Stimulated activated CD4-positive, alpha-beta T cell treated with anti-CD3 and anti-CD28 coated beads, Interleukin-4, amount 100 ng/mL, for 1 hour (primary cell): ENCODE measurements at places on chromosomes 5 and 9.

GRCh38 chr9:76926324-76926741, 20.4 kb upstream of the PRUNE2 start:
- no peak for DNase-seq

DNA sequence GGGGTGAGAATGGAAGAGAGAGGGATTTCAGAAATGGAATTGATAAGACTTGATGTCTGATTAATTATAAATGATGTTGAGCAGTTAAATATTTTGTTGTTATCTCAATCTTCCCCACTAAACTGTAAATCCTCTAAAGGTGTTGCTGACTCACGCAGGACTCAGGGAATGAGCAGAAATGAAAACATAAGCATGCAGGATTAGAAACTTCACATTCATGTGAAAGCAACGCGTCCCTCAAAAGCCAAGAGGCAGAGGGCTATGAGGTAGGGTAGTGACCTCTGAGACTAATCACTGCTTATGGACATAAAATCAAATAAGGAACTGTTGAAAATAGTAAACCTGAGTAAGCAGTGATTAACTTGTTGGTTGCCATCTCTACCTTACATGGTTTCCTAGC, 21.1 kb downstream of the ADAMTSL1 start:
- no peak for DNase-seq

DNA sequence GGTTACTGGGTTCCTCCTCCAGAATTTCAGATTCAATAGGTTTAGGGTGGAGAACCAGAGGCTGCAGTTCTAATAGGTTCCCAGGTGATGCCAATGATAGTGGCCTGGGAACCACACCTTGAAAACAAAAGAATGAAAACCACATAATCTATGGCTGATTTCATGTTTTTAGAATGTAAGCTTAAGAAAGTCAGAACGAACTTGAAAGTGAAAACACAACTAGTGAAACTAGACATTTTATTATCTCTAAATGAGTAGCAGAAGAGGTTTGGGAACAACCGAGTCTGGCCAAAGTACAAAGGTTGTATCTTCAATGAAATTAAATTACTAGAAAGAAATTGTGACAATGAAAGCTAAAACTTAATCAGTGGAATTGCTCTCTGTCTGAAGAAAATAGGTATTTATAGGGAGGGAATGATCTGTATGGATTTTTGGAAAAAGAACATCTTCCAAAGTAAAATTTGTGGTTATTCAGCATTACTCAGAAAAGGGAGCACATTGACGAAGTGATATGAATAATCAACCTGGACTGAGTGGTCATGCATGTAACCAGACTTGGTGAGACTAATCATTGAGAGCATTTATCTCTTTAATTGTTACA, 24.9 kb upstream of the CEP120 start:
- no peak for DNase-seq

DNA sequence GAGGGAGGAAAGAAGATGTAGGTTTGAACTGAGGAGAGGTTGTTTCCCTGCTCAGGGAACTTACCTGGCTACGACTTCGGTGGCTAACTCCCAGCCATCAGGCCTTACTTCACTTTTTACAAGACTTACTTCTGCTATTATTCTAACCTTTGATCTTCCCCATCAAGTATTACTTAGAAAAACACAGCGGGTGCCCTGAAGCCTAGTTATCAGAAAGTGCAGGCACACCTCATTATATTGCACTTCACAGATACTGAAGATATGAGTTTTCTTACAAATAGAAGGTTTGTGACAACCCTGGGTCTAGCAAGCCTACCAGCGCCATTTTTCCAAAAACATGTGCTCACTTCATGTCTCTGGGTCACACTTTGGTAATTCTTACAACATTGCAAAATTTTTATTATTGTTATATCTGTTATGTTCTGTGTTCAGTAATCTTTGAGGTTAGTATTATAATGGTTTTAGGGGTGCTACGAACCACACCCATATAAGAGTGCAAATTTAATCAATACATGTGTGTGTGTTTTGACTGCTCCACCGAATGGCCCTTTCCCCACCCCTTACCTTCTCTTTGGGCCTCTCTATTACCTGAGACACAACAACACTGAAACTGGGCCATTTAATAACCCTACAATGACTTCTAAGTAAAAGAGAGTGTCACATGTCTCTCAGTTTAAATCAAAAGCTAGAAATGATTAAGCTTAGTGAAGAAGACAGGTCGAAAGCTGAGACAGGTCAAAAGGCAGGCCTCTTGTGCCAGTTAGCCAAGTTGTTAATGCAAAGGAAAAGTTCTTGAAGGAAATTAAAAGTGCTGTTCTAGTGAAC, 2102.7 kb upstream of the WWC1 start:
- DNase-seq, result no peak

GRCh38 chr5:176954050-176954449, 52.5 kb downstream of the UIMC1 start:
- no peak for DNase-seq

DNA sequence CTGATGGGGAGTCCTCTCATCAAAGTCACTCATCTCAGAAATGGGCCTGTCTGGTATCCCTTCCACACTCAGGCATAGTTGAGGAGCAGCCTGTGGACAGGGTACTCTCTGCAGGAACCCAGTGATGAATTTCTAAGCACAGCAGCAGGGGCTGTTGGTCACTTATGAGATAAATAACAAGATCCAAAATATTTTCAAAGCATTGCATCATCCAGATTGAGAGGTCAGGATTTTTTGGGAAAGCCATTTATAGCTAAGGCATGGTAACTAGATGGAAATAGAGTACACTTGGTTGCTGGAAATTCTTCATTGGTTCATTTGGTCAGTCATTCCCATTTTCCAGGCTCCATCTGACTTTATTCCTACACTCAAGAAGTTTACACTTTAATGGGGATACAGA, 246.8 kb upstream of the RAI14 start:
- DNase-seq, result no peak

DNA sequence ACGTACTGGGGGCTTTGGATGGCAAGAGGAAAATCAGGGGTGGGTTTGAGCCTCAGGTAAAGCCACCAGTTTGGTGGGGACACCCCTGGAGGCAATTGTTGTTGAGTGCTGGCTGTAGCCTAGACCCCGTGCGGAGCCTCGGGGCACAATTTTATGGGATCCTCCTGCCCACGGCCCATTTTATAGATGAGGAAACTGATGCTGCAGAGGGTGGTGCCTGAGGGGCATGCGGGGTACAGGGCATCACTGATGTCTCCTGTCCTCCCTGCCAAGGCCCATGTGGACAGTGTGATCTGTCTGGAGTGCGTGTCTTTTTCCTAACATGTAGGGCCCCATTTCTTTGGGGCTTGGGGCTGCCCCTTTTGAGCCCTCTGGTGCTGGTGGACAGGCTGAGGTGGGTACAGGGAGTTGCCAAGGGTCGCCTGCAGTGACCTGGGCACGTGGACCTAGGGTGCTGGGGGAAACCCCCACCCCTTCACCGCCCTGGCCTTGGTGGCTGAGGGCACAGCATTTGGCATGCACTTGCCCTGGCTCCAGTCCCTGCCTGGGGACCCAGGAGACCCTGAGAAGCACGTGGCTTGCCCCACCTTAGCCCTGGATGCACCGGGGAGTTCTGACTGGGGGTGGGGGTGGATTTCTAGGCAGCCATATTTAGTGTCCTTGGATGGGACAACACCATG, 22.1 kb downstream of the WNK2 start:
- no peak for DNase-seq

- DNase-seq, result no peak
Observed at GRCh38 chr5:3596857-3597166, 1.2 kb downstream of the IRX1 start.

- DNase-seq, result peak; percentile 2
Observed at GRCh38 chr9:101486693-101487442, 46.8 kb upstream of the RNF20 start.

DNA sequence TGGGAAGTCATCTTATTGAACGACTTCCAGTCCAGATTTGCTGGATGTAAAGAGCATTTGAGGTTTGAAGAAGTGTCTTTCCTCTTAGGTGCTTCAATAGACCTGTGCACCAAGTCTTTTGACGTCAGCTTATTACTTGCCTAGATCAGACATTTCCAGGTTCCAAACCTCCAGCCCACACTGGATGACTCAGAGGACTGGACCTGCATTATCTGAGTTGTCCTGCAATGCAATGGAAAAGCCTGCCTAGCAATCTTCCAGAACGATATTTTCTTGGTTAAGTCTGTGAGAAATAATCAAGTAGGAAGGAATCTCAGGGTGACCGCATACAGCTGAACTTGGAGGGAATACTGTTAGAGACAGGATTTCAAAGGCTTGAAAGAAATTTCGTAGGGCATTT, 147.2 kb upstream of the MOCS2 start:
- DNase-seq, result no peak

DNA sequence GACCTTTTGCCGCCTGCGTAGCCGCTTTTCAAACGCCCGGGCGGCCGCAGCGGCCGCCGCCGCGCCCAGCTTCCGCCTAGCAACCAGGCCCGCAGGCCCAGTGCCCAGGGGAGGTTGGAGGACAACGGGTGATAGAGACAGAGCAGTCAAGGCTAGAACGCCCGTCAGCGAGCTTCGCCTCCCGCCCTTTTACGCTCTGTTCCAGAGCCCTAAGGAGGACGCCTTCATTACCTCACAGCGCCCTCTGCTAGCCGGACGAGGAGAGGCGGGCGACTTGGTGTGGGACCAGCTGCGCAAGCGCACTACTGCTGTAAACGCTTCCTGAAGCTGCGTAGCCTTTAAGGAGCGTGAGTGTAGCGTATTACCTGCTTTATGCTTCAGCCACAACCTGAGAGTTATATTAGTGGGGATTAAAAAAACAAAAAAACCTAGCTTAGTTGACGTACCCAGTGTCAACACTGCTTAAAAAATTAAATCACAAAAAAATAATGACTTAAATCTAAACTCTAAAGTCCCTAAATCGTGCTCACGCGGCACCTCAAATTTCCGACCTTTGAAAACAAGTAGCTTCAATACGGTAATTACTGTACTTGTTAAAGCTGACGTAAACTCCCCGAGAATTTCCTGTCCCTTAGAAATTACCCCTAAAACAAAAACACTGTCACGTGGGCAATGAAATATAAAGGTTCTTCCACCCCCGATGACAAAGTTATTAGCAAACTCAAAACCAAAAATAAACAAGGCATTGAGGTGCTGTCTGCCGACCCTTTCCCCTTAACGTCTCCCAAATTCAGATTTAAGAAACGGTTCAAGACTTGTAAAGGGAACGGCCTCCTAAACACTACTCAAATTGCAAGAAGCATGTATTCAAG, at the start of gene CEP120:
Gene CEP120 (minus strand): TSS at position 126 of the 872 bp plus-strand sequence. CDS start 405 bp downstream, outside the sequence.
- peak; percentile 96 for DNase-seq

- no peak for DNase-seq
Observed at GRCh38 chr5:113552137-113552536, 38.6 kb downstream of the YTHDC2 start.

DNA sequence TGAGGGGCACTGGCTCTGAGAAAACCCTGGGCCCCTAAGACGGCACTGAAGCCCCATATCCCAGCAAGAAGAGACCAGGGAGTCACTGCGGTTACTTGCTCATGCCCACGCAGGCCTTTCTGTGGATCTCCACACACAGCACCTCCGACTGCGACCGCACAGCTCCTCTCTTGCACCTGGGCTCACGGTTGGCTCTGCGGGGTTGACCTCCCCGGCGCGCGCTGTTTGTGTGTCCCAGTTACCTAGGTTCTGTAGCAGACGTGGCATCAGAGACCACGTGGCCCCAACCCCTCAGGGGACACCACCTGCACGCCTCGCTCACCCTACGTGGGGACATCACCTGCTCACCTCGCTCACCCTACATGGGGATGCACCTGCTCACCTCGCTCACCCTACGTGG, 12.7 kb downstream of the LPCAT1 start:
- no peak for DNase-seq

GRCh38 chr5:126449751-126450271, 26.6 kb downstream of the GRAMD2B start:
- DNase-seq, result peak; percentile 42

GRCh38 chr5:174317256-174317894, 271.9 kb downstream of the NSG2 start:
- no peak for DNase-seq

DNA sequence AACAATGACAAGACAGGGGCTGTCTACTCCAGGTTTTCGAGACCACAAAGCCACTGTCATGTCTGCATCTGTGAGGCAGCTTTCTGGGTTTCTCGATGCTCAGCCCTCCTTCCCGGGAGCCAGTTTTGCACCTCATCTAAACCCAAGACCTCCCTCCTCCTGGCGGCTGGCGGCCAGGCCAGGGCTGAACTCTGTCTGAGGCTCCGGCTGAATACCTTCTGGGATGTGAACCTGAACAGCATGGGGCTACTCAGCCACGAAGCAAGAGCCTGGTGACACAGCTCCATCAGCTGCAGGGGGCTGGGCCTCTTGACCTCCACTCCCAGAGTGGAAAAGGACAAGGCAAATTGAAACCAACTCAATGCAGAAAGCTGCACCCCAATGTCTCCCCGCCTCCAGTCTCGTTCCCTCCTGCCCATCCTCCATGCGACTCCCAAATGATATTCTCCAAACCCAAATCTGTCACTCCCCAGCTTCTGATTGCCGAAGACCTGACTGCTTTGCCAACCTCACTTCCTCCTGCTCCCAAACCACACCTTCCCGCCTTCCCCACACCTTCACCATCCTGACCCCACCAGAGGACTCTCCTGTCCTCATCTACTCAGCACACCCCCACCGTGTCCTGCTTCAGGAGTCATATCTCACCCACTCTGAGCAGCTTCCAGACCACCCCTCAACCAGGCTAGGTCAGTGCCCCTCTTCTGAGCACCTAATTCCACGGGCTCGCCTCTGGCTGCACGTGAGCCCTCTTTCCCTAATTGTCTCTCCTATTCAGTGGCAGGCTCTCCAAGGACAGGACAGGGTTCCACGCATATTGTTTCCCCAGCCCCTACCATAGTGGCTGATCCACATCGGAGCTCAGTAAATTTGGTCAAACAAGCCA, 4.5 kb downstream of the ANKS6 start:
- no peak for DNase-seq

DNA sequence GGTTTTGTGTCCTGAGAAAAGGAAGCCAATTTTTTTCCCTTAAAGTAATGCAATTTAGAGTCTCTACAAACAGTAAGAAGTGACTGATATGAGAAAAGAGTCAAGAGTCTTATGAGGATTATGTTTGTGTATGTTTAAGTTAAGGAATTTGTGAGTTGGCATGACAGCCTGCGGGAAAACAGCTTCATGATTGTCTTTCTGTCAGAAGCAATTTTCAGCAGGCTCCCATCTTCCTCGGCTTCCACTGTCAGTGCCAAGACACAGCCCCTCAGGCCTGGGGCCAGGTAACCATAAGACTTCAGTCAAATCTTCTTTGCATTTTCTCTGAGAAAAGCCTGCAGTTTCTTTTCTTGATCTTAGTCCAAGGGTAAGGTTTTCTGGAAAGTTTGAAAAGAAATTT, 17.0 kb upstream of the SELENOP start:
- DNase-seq, result no peak

- no peak for DNase-seq
Observed at GRCh38 chr5:67243944-67244343, 47.3 kb upstream of the CD180 start.

GRCh38 chr5:2128686-2129355, 246.1 kb upstream of the IRX4 start:
- DNase-seq, result no peak

- DNase-seq, result no peak
Observed at GRCh38 chr5:67520161-67520908, 323.7 kb upstream of the CD180 start.

- DNase-seq, result no peak
Observed at GRCh38 chr9:2574203-2574602, 47.4 kb upstream of the VLDLR start.

- no peak for DNase-seq
Observed at GRCh38 chr5:145280214-145280613, 554.9 kb downstream of the PRELID2 start.
